ENCODE measurements at places on chromosomes 12 and 14.

DNA sequence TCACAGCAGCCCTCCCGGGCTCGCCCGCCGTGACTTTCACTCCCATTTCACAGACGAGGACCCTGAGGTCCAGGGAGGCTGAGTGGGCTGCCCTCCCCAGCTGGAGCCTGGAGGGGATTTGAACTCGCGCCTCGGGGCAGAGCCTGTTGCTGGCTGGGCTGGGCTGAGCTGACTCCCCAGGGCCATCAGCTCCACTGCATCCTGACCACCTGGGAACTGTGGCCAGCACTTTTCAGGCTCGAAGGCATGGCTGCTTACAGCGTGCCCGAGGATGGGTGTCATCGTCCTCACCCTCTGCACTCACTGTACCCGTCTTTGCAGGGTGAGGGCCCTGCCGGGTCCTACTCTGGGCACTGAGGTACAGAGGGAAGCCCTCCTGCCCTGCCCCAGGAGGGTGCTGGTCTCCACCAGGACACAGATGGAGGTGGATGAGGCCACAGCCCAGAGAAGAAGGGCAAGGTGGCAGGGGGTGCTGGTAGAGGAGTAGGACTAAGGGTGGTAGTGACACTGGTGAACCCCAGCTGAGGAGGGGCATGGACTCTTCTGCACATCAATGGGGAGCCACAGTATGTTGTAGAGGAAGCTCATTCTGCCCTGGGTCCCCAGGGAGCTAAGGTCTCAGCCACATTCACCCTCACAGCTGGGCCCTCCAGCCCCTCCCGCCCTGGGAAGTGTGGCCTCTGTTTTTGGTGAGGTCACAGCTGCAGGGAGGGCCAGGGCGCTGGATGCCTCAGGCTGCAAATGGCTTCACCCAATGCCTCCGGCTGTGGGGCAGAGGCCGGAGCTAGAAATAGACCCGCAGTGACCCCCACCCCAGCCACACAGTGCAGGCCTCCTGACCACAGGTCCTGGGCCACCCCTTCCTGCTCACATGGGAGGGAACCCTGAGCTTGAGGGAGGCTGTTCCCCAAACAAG lies 365.1 kb upstream of the SFSWAP start:
- no peak for DNase-seq

- no peak for DNase-seq
These were observed 680 bp downstream of the NECAP1 start for GRCh38 chr12:8082808-8083100.

GRCh38 chr12:130247634-130248237 lies 85.5 kb downstream of the FZD10 start:
- DNase-seq = no peak

GRCh38 chr12:26805401-26805971 lies 27.5 kb downstream of the ITPR2 start:
- no peak for DNase-seq

DNA sequence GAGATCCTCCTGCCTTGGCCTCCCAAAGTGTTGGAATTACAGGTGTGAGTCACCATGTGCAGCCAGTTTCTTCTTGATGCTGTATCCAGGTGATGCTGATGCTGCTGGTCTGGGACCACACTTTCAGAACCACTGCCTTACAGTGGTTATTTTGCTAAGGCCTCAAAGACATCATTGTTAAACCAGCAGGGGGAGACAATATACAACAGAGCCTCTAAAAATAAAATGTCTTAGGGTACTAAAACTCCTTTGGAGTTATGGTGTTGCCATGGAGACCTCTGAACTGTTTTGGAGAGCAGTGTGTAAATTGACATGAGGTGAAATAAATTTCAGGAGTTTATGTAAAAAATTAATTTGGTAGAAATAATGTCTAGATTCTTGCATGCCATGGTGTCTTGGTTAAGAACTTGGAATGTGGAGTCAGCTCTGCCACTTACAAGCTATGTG lies 1.1 kb upstream of the ARG2 start:
- DNase-seq = no peak

- peak; percentile 50 for DNase-seq
These were observed 99.1 kb upstream of the NAP1L1 start for GRCh38 chr12:76183459-76184186.

DNA sequence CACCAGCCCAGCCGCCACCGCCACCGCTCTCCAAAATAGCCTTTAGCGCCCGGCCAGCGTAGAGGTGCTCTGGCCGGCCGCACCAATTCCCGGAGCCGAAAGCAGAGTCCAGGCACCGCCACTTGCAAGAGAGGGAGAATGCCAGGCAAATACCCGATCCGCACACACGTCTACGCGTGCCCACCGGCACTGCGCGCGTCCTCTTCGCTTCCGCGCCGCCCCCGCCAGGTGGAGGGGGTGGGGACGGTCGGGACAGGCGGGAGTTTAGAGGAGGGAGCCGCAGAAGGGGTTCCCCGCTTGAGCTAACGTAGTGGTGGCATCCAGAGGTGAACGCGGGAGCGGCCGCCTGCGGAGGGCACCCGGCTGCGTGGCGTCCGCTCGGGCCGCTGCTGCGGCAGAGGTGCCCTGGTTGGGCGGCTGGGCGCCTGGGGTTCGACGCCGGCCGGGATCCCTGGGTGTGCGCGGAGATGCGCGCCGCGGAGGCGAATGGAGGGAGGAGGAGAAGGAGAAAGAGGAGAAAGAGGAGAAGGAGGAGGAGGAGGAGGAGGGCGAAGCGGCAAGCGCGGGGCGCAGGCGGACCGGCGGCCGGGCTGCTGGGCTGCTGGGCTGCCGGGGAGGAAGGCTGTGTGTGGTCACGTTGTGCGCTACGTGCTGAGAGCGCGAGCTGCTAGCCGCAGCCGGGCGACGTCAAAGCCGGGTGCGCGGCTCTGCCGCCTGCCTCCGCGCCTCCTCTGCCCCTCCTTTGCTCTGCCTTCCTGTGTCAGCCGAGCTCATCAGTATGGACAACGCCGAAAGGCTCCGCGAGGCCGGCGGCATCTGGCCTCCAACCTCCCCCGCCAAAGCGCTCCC lies at the start of gene MDGA2:
MDGA2 (minus strand) TSS at position 140 of the 849 bp plus-strand sequence.
- no peak for DNase-seq

GRCh38 chr12:49482095-49483051 lies 56.5 kb upstream of the KCNH3 start:
- no peak for DNase-seq

DNA sequence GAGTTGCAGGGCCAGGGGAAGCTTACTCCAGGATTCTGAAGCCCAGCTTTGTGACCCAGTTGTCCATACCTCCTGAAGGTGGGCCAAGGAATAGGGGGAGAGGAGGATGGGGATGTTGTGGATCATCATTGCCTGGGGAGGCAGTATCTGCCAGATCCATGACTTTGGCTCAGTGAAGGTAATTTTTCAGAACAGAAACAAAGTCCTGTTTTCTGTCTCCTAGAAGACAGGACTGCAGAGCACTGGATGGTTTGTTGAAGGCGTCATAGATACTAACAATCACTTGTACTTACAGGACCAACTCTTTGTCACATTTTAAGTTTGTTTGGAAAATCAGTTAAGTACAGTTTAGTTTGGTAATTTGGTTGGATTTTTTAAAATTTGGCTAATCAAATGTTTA lies 38.4 kb downstream of the ANO6 start:
- DNase-seq = no peak

DNA sequence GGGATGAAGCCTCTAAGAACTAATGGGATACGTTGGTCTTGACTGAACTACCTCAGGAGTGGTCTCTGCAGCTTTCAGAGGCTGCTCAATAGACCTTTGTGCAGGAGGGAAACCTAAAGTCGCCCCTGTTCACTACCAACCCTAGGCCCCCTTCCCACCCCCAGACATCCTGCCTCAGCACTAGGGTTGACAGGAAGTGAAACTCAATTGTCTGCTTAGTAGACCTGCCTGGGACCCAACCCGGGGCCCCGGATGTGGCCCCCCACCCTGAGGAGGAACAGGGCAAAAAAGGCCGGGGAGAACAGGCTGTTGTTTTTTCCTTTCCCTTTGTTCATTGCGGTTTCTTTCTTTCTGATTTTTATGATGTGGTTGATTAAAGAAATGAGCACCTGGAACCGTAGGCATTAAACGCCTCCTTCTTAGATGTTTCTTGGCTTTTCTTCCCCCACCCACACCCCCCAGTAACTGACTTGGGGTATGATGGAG lies 1.6 kb upstream of the DGKA start:
- DNase-seq = peak; percentile 82

DNA sequence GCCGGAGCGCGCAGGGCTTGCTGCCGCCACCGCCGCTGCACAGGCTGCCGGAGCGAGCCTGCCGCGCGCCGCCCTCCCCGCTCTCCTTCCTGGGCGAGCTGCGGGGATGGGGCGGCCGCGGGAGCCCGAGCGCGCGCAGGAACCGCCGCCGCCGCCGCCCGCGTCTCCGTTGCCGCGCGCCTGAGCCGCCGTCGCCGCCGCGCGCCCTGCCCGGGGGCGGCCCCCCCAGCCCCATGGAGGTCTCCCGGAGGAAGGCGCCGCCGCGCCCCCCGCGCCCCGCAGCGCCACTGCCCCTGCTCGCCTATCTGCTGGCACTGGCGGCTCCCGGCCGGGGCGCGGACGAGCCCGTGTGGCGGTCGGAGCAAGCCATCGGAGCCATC lies 352 bp downstream of the PLXNC1 start:
- no peak for DNase-seq

DNA sequence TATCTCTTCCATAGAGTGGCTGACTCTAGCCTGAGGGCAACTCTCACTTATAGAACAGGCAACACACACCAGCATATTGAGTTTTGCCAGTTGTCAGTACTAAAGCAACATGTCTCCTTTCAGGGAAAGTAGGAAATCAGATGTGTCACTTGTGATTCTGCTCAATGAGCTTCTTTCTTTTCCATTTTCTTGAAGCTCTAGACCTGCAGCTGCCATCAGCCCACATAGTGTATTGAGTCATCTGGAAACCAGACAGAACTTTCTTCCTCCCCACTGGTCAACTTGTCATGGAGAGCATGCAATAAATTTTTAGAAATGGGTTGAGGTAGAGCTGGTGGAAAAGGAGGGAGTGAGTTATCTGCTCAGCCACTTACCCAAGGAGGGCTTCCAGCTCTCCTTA lies 209.0 kb upstream of the PLEKHG7 start:
- no peak for DNase-seq

DNA sequence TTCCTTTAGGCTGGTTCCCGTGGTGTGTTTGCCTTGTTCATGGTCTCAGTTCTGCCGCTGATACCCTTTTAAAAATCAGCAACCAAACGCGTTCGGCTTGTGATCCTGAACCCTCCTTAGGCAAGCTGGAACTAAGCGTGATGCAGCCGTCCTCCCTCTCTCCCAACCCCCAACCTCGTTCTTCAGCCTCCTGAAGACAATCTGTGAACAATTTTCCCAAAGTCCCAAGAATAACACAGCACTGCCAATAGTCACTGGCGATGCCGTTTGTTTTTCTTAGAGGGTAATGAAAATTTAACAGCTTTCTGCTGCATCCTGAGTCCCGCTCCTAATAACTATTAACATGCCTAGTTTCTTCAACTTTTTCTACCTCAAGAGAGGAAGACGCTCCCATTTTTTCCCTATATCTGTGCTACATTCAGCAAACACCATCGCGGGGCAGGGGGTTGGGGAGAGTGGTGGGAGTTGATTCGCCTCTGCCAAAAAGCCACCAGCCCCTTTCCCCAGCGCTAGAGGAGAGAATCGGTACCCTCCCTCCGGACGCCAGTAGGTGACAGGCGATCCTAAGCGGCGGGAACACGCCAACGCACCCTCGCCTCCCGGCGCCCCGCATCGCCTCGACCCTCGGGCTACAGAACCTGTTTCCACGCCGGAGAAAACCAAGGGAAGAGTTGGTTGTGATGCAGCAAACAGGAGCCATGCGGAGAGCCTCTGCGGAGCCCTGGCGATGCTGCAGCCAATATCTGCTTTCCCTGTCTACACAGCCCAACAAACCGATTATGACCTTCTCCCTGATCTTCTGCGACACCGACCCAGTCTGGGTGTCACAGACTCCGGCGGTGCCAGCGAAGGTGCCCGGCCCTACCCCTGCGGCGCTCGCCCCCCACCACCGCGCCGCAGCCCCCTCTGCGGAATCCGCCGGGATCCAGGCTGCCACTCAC lies 752 bp downstream of the PRICKLE1 start:
- DNase-seq = no peak

DNA sequence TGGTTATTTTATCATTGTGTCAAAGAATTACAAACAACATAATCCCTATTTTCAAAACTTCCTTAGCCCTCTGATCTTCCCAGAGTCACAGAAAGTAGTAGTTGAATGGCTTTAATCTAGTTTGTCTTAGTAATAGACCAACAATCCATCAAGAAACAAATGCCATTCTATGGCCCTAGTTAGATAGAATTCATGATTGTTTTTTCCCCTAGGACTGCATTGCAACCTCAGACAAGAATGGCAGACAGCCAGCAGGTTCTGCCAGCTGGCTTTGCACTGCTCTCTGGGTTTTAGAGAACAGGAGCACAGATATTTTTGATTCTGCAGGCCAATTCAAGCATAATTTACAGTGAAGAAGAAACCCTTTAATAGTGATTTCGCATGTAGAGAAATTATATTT lies 33.8 kb downstream of the SYT1 start:
- no peak for DNase-seq

DNA sequence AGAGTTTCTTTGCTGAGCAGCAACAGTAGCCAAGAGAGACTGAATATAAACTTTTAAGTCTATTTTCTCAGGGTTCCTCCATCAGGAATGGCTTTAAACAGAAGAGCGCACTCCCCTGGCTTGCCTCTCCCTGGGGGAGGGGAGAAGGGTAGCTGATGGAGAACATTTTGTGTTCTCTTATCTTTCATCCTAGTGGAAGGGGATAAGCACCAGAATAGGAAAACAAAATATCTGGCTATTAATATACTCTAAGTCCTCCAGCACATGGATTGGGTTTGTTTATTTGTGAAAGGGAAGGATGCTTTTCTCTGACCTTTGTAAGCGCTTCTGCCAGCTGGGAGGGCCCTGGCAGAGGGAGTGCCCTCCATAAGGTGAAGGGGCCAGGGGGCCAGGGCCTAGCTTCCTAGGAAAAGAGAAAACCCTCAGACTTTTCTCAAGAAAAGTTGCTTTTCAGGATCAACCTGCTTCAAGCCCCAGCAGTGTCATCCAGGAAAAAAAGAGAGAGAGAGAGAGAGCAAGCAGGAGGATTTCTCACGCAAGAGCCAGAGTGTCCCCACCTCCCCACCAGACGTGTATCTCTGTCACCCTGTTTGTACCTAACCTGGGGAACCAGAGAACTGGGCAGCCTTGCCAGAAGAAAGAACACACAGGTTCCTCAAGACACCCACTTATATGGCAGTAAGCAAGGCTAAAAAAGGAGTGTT lies 34.3 kb upstream of the ATP2A2 start:
- DNase-seq = no peak

GRCh38 chr14:31543969-31544799 lies 17.0 kb upstream of the NUBPL start:
- DNase-seq = no peak

DNA sequence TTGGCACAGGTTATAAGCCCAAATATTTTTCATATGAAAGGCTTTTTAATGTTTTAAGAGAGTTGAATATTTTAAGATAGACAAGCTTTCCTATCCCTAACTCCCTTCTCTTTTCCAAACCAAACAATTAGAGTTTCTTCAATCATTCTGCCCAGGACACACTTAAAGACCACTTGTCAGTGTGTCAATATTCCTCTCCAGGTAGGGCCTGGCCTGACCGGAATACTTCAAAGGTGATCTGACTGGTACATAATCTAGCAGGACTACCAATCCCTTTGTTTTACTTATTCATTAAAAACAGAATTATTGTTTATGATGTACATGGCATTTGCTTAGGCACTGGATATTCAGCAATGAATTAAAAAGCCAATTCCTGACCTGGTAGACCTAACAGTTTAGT lies 24.2 kb upstream of the SNRPF start:
- DNase-seq = no peak
